ENCODE measurements at places on chromosomes 2 and 18.

DNA sequence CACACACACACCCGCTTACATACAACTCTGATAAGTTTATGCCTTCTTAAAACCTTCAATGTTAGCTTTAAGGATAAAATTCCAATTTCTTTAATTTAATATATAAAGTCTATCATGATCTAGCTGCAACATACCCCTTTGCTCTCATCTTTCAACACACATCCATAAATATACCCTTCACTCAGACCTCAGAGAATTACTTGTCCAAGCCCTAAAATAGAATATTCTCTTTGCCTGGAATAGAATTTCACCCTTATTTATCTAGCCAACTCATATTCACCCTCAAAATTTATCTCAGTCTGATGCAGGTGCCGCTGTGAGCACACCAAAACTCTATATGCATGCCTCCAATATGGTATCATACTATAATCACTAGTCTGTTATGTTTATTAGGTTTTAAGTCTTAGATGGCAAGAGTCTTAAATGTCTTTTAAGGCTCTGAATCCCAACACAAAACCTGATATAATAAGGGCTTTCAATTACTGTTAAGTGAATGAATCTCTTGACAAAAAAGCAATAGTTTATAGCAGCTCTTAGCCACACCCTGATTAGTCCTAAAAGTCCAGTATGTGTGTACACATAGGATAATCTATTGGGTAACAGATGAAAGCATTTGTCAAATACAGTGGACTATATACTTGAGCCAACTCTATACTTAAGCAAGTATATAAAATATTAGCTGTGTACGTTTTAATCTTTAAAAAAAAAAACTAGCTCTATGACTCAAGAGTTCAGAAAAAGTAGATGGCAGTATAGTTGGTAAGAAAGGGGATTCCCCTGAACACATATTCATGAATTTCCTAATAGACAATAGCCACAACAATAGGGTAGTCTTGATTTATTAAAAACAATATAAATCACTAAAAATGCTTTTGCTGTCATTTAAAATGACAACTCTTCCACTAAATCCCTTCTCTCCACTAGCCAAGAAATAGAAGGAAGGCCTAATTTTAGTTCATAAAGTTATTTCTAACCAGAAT is 144.5 kb downstream of the EXOC6B start:
- no peak for DNase-seq

DNA sequence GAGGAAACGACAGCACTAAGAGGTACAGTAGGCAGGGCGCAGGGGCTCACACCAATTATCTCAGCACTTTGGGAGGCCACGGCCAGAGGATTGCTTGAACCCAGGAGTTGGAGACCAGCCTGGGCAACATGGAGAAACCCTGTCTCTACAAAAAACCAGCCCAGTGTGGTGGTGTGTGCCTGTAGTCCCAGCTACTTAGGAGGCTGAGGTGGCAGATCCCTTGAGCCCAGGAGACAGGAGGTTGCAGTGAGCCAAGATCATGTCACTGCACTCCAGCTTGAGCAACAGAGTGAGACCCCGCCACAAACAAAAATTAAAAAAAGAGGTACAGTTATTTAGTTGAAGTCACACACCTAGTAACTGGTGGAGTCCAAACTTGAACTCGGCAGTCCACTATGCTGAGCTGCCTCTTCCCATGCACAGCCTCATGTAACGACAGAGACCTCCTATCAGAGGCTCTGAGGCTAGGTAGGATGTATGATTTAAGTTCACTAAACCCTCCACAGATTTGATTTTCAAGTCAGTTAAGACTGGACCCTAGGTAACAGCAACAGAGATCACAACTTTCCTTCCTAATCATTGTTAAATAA is 8.7 kb downstream of the STK17B start:
- DNase-seq = no peak

DNA sequence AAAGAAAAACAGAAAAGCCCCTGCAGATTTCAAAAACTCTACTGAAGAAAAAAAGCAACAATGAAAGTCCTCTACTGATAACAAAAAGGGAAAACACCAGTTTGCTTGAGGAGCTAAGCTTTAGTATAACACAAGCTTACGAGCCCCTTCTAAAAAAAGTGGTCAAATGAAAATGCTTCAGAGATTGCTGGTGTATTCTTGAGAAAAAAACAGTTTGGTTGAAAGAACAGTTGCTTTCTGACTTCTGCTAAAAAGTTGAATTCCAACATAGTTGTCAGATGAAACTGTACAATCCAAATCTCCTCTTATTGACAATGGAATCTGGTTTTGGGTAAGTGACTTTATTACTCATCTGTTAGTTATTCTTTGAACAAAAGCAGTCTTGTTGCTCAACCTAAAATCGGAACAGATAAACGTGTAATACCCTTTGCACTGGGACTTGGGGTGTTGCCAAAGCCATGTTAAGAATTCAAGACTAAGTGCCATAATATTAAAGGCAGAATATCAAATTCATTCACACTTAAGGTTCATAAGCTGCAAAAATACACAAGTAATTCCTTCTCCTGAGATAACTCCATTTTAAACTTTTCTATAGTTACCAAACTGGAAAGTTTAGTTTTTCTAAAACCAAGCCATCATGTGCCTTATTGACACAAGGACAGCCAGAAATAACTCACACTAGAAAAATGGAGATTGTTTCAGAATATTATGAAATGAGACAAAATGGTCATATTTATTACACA is 45.3 kb upstream of the SPAG16 start:
- DNase-seq = no peak

- DNase-seq = no peak
Observed at GRCh38 chr2:173049831-173050230, 25.8 kb upstream of the MAP3K20 start.

DNA sequence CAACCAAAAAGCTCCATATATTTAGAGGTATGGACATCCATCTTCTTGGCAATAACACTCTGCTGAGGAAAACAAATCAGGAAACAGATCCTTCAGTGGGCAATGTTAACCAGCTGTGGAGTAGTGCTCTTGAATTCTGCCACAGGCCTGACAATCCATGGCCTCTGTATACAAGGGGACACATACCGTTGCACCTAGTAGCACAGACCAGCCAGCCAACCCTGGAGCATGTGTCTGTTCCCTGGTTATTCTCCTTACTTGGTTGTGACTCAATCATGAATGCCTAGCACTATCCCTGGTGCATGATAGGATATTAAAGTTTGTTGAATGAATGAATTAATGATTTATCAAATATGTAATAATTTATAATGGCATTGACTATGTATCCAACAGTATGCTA is 261.4 kb upstream of the MGAT5 start:
- DNase-seq = no peak
